ENCODE measurements at places on chromosomes 7 and 10.

DNA sequence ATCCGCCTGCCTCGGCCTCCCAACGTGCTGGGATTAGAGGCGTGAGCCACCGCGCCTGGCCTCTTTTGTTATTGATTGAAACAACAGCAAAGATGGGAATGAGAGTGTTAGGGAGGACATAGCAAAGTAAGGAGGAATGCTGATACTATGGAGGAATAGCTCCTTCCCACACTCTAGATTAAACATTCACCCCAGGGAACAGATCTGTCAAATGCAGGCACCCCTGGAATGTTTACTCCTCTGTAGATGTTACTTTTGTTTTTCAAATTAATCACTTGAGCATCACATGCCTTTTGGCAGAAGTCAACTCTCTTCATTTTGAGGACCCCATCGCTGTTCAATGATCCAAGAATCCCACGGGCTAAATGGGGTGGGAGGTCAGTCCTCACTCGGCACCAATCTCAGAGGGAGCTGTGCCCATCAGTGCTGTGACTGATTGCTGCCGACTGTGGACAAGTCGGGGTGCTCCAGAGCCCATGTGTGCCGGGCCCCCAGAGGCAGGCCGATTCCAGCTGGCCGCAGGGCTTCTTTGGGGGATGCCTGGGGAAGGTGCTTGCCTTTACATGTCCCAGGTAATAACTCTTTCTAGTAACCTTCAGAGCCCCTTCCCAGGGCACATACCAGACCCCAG is 10.2 kb upstream of the COBL start:
- DNase-seq, result no peak

DNA sequence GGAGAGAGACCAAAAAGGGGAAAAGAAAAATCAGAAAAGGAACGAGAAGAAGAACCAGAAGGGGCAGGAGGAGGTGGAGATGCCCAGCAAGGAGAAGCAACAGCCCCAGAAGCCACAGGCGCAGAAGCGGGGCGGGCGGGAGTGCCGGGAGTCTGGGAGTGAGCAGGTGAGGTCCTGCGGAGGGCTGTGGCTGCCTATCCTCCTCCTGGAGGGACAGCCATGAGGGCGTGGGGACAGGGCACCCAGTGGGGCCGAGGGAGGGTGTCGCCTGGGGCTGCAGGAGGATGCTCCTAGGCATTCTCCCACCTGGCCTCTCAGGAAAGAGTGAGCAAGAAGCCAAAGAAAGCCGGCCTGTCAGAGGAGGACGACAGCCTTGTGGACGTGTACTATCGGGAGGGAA is 11.8 kb downstream of the CALHM2 start:
- DNase-seq, result no peak

GRCh38 chr10:89337484-89337883 is 9.7 kb downstream of the IFIT3 start:
- no peak for DNase-seq

- DNase-seq, result no peak
Observed at GRCh38 chr10:109676703-109677102, 246.6 kb downstream of the XPNPEP1 start.

DNA sequence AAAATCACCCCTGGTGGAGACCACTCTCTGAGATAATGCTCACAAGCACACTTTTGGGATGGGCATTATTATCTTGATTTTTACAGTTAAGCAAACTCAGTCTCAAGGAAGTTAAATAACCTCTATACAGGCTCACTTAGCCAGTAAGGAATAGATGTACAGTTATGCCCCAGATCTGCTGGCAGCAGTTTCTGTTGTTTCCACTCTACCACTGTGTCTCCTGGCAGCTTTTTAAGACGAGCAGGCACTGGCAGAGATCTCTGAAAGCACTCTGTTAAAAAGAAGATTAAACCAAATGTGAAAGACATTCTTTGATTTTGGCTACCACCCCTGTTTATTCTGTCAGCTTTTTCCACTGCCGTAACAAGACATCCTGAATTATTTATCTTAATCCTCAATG is 73.2 kb downstream of the SRI start:
- DNase-seq, result no peak

DNA sequence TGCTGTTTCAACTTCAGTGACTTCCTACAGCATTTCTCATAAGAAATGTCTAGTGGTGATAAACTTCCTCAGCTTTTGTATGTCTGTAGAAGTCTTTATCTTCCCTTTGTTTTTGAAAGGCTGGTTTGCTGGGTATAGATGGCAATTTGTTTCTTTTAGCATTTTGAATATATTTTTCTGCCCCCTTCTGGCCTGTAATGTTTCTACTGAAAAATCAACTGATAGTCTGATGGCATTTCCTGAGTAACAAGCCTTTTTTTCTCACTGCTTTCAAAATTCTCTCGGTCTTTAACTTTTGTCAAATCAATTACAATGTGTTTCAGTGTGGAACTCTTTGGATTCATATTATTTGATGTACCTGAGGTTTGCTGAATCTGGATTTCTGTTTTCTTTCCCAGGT is 487.1 kb downstream of the ATRNL1 start:
- DNase-seq, result no peak

DNA sequence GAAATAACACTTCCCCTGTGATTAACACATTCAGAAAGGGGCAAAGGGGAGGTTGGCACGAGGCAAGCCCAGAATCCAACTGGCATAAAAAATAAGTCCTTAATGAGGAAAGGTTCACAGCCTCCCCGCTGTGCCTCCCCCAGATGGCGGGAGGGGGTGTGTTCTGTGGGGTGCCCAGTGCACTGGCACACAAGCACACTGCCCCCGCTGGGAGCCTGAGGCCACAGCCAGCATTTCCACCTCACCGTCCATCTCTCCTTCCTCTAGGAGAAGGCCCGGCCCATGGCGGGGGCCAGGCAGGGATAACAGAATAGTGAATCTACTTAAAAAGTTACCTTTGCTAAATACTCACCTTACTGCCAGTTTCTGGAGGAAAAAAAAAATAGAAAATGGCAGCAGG is 43.2 kb downstream of the PRKAG2 start:
- DNase-seq, result no peak

DNA sequence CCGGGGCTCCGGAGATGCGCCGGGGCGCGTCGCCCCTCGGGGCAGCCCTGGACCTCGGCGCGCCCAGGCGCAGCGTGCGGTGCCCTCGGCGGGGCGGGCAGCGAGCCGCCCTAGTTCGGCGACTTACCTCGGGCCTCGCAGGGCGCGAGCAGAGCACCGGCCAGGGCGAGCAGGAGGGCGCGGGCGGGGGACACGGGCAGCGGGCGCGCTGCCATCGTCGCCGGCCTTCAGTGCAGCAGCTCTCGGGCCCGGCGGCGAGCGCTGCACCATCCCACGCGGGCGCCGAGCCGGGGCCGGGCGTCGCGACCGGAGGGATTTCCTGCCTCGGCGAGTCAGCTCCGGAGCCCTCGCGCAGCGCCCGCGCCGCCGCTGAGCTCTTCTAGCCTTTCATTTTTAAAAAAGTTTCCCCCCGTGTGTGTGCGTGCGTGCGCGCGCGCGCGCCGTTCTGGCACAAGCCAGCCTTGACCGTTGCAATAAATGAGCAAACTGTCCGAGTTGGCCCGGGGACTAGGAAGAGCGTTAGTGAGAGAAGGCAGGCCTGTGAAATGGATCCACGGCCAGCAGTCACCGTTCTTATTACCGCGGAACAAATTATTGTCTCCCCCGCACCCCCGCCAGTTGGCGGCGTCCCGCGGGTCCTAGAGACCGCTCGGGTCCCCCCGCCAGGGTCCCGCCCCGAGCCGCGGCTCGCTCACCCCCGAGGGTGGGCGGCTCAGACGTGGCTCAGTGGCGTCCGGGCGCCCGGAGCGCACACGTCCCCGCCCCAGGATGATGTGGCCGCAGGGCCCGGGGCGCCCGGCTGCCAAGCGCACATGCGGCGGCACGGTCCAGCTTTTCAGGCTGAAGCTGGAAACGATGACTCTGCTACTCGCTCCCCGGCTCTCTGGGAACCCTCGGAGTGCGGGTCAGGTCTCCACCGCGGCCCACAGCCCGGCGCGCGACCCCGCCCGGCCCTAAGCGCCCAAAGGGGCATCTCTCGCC is at the start of gene ADAM12:
Gene ADAM12, minus strand, starts transcription at position 547 of the 981 bp plus-strand sequence. Its CDS starts 332 bp downstream, at position 215.
- no peak for DNase-seq

GRCh38 chr10:124464028-124464965 is 2.7 kb downstream of the LHPP start:
- DNase-seq, result no peak

- no peak for DNase-seq
Observed at GRCh38 chr7:91043186-91043585, 221.0 kb upstream of the FZD1 start.

GRCh38 chr7:28102797-28103196 is 77.8 kb downstream of the JAZF1 start:
- DNase-seq, result no peak

DNA sequence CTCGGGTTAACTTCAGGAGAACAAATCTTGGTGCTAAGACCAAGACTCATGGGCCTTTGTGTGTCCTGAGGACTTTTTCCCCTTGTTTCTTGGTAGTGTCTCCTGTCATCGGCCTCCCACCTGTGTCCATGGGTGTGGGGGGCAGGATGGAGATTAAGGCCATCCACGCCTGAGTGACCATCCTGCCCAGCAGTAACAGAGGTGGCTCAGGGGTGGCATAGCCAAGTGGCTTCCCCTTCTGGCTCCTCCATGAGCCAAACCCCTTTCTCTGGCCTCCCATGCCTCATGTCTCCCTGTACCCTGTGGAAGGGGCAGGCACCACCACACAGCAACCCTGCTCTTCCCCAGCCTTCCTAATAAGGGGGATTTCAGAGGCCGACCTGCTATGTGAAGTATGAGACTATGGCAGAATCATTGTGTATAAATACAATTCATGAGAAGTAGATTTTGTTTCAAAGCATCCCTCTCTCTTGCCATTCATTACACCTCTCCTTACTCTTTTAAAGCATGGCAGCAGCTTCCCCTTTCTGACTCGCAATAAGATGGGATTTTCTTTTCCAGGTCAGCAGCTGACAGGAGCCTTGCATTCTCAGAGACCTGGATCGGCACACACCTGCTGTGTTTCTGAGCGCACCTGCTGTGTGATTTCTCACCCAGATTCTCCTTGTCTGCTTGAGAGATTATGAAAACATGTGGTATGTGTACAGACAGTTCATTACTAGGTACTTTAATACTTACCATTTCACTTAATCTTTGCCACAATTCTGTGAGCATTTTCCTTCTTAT is 102.5 kb downstream of the XPNPEP1 start:
- no peak for DNase-seq

- DNase-seq, result no peak
Observed at GRCh38 chr10:70441161-70441894, at the start of gene NODAL. TSS of gene NODAL (minus strand) at chr10:70441681. CDS start at chr10:70441667, 14 bp downstream.

- no peak for DNase-seq
Observed at GRCh38 chr7:56083150-56083785, 9.5 kb downstream of the PHKG1 start.

DNA sequence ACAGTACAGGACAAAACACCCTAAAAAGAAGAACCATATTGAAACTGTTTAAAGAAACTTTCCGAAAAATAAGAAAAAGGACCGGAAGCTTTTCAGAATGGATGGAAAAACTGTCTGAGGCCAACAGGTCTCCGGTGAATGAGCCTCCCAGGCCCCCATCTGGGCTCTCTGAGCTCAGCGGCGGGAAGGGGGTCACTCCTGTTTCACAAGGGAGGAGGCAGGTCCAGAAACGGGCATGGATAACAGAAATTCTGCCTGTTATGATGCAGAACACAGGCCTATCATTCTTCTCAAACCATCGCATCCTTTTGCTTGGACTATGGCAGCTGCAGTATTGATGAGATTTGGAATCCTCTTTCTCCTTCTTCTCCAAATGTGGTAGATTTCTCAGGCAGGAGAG is 58.9 kb upstream of the SHH start:
- DNase-seq, result no peak

DNA sequence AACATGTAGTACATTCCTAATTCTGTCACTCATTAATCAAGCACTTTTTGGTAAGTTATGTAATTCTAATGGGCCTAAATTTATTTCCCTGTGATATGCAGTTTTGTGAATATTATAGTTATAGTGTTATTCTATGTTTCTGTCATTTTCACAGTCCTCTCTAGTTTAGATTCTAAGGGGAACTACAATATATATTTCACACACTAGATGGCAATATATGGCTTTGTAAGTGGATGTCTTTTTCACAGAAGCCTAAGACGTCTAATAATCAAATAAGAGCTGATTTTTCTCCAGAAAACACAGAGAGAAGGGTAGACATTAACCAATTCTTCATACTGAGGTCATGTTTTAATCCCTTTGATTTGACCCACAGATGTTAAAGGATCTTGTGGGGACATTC is 18.0 kb downstream of the RNLS start:
- DNase-seq, result no peak

DNA sequence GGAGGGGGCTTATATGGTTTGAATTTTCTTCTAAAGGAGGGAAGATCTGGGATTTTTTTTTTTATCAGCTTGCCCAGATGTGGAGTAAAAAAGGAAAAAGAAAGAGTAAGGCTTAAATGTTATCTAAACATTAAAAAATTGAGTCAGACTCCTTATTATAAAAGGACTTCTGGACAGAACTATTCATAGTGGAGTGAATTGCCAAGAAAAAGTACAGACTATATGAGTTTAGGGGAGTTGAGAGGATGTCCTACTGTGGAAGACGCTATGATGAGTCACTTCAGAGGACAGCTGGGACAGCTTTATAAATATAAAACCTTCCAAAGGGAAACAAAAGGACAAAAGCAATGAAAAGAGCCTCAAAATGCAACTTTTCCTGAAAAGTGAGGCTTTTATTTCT is 73.0 kb downstream of the TFPI2 start:
- no peak for DNase-seq

DNA sequence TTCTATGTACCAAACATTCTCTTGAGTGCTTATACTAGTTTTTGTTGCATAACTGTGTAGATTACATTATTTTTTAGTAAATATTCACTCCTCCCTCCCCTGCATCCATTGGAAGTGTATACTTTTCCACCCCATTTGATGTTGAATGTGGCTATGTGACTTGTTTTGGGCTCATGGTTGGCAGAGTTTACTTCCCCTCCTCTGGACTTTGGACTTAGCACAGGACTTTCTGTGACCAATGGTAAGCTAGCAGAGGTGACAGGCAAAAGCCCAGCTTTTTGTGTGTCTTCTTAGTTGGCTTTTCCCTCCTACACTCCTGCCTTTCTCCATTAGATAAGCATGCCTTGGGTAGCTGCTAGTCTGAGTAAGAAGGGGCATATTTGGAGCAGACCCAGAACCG is 353.9 kb downstream of the HPSE2 start:
- no peak for DNase-seq

DNA sequence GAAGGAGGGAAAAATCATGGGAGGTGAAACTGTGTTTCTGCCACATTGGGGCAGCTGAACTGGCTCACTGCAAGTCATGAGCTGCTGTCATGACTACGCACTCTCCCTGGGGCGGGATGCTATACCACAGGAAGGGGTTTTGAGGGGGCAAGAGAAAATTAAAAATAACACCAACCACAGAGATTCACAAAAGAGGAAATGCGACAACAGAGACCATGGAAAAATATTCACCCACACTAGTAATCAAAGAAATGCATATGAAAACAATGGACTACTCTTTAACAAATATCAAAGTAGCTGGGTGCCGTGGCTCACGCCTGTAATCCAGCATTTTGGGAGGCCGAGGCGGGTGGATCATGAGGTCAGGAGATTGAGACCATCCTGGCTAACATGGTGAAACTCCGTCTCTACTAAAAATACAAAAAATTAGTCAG is 65.2 kb upstream of the TM9SF3 start:
- DNase-seq, result peak; percentile 34

- no peak for DNase-seq
Observed at GRCh38 chr7:82110146-82110840, 333.3 kb downstream of the CACNA2D1 start.

GRCh38 chr10:25493122-25493893 is 318.5 kb downstream of the GPR158 start:
- no peak for DNase-seq
